ENCODE measurements at places on chromosomes 1 and 21.

DNA sequence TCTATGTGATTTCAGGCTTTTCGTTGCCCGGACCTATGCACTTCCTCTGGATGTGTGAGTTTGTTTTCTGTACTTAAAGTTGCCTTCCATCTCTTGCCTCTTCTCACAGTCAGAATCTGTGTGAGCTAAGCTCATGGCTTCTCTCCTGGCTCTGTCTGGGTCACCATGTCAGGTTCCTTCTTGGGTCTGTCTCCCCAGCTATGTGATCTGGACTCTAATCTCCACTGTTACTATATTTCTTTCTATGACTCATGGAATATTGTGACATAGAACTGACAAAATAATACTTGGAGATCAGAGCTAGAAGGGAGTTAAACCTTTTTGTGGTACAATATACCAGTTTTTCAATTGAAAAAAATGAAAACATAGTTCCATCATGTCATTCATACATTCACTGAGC is 172.7 kb upstream of the FGGY start:
- DNase-seq: no peak

DNA sequence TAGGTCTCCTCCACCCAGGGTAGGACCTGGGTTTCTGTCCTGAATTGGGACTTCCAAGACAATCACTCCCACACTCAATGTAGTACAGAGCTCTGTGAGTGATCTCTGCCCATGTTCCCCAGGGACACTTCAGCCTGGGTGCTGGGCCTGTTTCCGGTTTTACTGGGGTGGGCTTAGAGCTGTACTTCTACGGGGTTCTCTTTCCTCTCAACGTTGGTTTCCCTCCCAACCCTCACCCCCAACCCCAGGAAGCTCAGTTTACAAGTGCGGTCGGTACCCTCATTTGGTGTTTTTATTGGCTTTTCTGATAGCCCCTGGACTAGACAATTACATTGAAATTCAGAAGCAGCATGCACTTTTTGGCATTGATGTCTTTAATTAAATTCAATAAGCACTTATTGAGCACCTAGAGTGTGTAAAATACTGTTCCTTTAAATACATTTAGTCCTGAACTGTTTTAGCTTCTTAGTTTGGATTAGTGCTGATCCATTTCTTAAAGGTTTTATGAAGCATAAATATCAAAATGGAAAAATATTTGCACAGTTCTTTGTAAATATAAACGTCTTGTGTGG is 542 bp upstream of the XPR1 start:
- DNase-seq: no peak

DNA sequence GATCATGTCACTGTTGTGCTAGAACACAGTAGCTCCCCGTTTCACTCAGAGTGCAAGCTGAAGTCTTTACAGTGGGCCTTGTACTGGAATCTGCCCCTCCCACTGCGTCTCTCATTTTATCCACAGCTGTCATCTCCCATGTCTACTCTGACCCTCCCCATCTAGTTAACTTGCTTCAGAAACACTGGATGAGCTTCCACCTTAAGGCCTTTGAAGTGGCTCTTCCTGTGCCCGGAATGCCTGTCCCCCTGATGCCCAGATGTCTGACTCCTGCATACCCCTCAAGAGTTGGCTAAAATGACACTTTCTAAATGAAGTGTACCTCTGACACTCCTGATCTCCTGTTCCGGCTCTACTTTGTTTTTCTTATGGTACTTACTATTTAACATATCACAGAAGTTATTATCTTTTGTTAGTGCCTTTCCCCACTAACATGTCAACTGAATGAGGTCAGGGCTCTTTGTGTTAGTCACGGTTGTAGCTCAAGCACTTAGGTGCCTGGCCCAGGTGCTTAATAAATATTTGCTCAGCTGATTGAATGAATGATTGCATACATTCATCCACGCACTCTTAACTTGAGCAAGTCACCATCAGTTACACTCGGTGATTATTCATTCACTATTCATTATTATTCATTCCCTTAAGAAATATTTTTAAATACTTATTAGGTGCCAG is 13.3 kb downstream of the ARV1 start:
- DNase-seq: no peak

- no peak for DNase-seq
Measured at GRCh38 chr1:157966031-157966537, 27.4 kb upstream of the KIRREL1 start.

GRCh38 chr1:162551969-162552683 is 9.4 kb upstream of the UAP1 start:
- DNase-seq: no peak

GRCh38 chr1:154867064-154867825 is 2.8 kb downstream of the KCNN3 start:
- DNase-seq: no peak

- no peak for DNase-seq
Measured at GRCh38 chr1:195332102-195332501, 1276.1 kb downstream of the KCNT2 start.

- DNase-seq: no peak
Measured at GRCh38 chr21:33825915-33826314, 89.7 kb downstream of the ATP5PO start.

DNA sequence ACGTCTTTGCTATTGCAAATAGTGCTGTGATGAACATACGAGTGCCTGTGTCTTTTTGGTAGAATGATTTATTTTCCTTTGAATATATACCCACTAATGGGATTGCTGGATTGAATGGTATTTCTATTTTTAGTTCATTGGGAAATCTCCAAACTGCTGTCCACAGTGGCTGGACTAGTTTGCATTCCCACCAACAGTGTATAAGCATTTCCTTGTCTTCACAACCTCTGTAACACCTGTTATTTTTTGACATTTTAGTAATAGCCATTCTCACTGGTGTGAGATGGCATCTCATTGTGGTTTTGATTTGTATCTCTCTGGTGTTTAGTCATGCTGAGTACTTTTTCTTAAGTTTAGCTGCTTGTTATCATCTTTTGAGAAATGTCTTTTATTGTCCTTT is 215.0 kb downstream of the FMN2 start:
- DNase-seq: no peak

GRCh38 chr1:208928349-208929010 is 655.0 kb upstream of the CAMK1G start:
- no peak for DNase-seq

DNA sequence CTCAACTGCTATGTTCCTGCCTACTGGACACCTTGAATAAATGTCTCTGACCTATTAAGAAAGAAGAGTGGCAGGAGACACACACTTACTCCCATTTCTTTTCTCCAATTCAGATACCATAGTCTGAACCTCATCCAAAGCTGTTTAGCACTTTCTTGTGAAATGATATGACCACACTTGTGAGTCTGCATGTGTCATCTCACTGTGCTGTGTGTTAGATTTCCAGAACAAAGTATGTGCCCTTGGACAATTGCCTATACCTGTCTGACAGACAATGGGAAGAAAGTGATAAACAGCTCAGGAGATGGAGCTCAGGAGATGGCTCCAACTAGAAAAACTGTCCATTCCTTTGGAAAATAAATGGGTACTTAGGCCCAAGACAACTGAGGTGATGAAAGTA is 48.4 kb downstream of the USP48 start:
- DNase-seq: no peak

GRCh38 chr21:43602266-43603232 is 56.7 kb downstream of the HSF2BP start:
- DNase-seq: no peak

- no peak for DNase-seq
Measured at GRCh38 chr1:94225845-94226244, 11.5 kb downstream of the ARHGAP29 start.

DNA sequence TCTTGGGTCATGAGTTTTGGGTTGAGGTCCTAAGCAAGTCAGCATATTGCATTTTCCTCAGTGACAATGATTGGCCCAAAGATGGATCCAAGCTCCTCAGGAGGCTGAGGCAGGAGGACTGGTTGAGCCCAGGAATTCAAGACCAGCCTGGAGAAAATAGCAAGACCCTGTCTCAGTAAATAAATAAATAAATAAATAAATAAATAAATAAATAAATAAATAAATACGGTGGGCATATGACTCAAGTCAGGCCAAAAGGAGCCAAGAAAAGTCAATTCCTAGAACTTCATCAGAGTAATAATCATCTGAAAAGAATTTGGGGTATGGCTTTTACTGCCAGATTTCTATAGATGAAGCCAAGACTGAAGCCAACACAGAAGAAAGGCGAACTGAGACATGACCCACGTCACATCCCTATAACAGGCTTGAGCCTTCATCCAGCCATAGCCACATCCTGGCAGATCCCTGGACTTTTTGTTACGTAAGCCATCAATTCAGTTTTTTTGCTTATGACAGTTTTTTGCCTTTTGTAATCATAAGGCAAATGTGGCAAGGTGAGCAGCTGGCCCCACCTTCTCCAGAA is 88.5 kb upstream of the NFASC start:
- DNase-seq: no peak

- DNase-seq: no peak
Measured at GRCh38 chr21:36030581-36031189, 29.6 kb downstream of the SETD4 start.

DNA sequence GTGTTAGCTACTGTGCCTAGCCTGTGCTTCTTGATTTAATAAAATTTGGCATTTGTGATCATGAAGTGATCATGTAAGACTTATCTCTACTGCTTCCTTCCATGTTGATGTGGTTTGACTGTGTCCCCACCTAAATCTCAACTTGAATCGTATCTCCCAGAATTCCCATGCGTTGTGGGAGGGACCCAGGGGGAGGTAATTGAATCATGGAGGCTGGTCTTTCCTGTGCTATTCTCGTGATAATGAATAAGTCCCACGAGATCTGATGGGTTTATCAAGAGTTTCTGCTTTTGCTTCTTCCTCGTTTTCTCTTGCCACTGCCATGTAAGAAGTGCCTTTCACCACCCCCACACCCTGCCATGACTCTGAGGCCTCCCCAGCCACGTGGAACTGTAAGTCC is at the start of gene OVAAL:
OVAAL (plus strand) TSS at position 301 of the 400 bp plus-strand sequence.
- DNase-seq: no peak

- no peak for DNase-seq
Measured at GRCh38 chr1:94778808-94779207, 41.3 kb upstream of the SLC44A3 start.

DNA sequence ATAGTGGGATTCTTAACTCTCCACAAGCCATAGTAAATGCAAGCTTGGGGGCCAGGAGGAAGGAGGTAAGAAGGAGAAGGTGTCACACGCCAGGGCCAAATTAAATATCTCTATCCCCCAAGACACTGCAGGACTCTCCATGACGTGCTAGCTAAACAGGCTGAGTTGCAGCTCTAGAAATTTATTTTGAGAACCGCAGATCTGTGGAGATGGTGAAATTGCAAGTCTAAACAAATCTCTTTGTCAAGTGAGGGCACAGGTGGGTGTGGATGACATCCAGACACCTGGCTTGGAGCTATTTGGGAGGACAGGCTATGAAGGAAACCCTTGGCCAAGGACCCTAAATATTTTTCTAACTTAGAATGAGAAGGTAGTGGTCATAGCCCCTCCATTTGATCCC is 39.5 kb upstream of the USP1 start:
- DNase-seq: no peak

GRCh38 chr21:17440969-17441368 is 71.9 kb upstream of the CXADR start:
- DNase-seq: no peak

- DNase-seq: no peak
Measured at GRCh38 chr1:184387476-184388318, 868 bp downstream of the C1orf21 start.

DNA sequence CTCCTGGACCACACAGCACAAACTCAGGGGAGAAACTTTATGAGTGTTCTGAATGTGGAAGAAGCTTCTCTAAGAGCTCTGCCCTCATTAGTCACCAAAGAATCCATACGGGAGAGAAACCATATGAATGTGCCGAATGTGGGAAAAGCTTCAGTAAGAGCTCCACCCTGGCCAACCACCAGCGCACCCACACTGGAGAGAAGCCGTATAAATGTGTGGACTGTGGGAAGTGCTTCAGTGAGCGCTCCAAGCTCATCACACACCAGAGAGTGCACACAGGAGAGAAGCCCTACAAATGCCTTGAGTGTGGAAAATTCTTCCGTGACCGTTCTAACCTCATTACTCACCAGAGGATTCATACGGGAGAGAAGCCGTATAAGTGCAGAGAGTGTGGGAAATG is 22.5 kb downstream of the ZSCAN20 start:
- DNase-seq: no peak

GRCh38 chr1:143497374-143497747 is 474.4 kb downstream of the FAM72C start:
- DNase-seq: no peak

DNA sequence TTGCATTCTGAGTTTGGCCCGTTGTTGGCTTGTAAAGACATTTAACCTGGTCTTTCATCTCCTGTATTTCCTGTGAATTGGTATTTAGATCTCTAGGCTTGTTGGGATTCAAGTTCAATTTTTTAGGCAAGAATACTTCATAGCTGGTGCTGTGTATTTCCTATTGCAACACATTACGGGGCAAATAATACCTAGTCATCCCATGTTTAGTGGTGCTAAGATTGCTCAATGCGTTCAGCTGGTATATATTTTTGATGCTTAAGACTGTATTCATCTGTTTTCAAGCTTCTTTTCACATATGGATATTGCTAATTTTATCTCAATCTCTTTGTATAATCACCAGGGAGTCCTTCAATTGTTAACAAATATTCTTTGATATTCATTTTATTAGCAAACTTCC is 87.5 kb upstream of the ZBTB18 start:
- no peak for DNase-seq

- no peak for DNase-seq
Measured at GRCh38 chr1:234781241-234782065, 171.5 kb upstream of the IRF2BP2 start.

DNA sequence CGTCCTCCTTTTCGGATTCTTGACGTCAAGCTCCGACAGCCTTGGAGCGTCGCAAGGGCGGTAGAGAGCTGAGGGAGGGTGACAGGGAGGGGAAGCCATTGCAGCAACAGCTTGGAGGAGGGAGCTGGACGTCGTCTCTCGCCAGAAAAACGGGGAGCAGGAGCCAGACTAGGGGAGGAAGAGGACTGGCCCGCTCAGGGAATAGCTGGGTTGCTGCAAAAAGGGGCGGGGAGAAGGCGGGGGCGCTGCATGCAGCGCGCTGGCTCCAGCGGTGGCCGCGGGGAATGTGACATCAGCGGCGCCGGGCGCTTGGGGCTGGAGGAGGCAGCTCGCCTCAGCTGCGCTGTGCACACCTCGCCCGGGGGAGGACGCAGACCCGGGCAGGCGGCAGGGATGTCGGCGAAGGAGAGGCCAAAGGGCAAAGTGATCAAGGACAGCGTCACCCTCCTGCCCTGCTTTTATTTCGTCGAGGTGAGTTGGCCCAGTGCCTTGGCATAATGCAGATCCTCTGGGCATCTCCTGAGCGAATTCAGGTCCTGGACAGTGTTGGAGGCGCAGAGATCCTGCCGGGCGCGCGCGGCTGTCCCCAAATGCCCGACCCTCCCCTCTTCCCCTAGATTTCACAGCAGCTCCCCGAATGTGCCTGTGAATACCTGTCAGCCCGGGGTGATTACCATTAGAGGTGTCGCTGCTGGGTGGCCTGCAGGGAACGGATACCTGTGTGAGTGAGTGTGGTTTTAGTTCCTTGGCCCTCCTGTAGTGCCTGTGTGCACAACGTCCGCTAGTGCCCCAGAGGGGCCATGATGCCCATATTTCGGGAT is at the start of gene PLPPR4:
PLPPR4 (plus strand) TSS at position 292 of the 821 bp plus-strand sequence; CDS start at position 394, 102 bp downstream.
- DNase-seq: no peak
